ENCODE measurements at places on chromosomes 1 and 21.

DNA sequence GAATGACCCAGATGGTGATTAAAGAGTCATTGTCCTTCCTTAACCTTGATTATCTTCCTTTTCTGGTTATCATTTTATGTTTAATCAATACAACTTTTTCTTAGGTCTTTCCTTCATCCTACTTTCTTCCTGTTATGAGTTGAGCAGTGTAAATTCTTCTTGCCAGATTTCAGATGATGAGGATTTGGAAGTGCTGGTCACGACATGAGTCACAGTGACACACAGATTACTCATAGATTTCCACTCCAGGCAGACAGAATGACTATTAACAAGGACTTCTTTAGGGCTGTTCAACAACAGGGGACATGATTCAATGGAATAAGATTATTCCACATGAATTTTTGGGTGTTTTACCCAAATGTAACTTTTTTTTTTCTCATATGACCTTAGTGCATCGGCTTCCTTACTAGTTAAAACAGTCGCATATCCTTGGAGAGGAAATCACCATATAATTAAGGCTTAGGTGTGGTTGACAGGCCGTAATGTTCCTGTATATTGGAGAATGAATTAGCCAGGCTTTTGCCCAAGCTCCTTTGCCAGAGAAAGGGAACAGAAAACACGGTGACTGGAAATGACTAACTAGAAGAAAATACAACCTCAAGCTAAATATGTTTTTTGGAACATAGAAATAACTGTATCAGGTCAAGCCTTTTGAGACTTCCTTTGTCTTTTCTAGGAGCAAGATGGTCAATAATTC lies 44.2 kb downstream of the PRRX1 start:
- no peak for DNase-seq

DNA sequence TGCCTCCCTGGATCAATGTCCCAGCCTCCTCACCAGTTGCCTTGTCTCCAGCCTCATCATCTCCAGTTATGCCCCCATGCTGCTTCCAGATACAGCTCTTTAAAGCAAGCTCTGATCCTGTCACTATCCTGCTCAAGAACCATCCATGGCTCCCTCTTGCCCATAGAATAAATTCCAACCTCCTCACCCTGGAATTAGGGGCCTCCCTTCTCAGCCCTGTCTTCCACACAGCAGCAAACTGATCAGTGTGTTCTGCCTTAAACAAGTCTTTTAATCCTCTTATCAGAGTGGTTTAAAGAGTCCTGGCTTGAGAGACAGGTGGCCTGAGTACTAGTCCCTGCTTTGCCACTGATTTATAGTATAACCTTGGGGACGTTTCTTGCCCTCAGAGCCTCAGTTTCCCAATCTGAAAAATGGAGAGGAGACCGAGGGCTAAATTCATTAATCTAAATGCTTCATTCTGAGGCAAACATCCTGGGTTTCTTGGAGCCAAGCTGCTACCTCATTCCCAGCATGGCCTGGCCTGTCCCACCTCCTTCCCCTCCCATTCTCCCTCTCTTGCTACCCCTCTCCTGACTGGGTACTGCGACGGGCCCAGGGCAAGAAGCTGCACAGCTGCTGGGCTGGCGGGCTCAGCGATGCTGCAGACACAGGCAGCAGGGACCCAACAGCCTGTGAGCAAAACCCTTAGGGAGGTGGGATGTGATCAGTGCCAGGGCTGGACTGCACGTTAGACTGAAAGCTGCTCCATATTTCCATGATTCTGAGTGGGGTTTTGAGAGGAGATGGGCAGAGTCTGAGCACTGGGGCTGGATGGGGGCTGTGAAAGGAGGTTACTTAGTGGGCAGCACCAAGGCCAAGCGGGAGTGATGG lies 221.4 kb downstream of the PTPRU start:
- DNase-seq = no peak

DNA sequence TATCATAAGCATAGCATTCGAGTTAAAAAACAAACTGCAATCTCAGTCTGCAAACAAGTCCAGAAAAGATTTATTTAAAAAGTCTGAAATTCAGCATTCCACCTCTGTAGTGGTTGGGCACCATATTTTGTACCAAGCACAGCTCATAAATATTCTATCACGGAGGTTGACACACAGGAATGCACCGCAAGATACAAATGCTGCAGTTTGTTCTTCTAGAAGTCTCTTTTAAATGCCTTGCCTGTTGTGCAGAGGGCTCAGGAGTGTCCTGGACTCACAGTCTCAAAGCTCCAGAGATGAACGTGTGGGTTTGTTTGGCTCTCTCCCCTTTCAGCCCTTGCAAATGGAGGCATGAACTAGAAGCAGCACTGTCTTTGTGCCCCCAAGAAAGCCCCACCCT lies 212.4 kb upstream of the USP24 start:
- DNase-seq = no peak

DNA sequence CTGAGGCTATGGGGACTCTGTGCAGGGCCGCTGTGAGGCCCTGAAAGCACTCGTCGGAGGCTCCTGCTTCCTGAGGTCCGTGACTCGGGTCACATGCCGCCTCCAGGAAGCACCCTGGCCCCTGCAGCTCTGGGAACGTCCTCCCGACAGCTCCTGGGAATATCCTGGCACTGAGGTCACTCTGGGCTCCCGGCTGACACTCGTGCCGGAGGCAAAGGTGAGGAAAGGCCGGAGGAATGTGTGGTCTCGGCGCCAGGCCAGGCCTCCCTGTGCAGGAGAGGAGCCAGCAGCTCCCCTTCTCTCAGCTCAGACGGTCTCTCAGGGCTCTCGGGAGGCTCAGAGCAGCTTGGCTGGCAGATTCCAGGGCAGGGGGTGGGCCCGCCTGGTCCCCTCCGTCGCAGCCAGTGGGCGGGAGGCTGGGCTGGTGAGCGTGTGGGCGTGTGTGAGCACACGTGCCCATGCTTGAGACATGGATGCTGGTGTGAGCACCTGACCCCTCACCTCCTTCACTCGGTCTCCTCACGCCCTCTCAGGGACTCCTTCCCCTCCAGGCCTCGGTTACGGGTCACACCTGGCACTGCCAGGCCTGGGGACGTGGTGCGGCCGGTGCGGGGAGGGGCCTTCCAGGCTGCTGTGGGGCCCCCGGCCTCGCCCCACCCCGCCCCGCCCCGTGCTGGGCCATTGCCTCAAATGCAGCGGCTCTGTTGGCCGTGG lies 5.5 kb upstream of the RNF223 start:
- DNase-seq = no peak

DNA sequence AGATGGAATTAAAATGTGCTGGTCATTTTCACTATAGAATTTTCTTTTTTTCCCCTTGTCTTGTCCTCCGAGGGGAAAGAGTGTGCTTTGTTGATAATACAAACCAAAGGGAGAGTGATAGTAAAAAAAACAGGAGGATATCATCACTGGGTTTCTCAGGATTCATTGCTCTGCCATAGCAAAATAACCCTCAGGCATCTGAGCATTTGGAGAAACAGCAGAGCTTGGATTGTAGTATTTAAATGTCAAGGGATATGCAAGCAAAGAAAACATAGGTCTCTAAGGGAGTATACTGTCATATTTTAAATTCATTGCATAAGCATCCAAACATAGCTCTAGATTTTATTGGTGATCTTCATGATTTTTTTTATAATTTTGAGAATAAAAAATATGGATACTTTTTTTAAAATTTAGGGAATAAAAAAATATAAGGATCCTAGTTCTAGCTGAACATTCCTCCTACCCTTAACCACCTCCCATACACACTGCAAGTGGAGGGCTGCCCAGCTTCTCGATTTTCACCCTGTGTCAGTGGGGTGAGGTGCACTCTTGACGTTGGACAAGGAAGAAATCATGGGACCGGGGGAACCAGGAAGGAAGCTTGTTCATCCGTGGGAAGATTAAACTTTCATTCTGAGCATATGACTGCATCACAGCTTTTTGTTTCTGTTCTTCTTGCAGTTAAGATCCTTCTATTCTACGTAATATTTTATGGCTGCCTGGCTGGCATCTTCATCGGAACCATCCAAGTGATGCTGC lies 4.4 kb downstream of the ATP1B1 start:
- no peak for DNase-seq

- DNase-seq = no peak
Measured at GRCh38 chr1:180255536-180256340, 25.7 kb downstream of the LHX4 start.

DNA sequence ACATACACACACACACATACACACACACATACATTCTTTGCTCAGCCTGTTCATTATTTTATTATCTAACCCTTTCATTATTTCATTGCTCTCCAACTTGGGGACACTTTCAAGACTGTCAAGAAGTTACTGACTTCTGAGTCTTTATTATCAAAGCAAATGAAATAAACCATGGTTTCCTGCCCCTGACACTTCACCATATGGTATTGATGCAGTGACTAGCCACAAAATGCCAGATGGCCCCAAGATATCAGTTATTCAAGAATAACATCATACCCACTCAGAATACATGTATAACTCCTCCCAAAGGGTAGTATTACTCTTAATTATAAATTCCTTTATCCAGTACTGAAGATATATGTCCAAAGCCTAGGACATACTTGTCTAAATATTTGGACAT lies 197.3 kb downstream of the MRPL39 start:
- no peak for DNase-seq

DNA sequence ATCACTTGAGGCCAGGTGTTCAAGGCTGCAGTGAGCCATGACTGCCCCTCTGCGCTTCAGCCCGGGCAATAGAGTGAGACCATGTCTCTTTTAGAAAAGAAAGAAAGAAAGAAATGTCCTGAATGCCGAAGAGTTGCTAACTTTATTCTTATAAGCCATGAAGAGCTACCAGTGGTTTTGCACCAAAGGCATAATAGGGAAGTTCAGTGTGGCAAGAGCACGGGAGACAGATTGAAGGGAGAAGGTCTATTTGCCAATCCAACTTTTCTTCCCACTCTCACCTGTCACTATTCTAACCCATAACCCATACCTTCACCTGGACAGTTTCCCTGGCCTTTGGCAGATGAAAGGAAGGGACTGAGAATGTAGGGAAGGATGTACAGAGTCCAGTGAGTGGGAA lies 4.4 kb upstream of the PEA15 start:
- no peak for DNase-seq

GRCh38 chr1:154502066-154502743 lies at the start of the genes SHE and TDRD10:
Gene SHE (minus strand): TSS chr1:154502412. CDS start chr1:154502026, 386 bp downstream.
Gene TDRD10 (plus strand): TSS chr1:154502219. CDS start chr1:154506904, 4,685 bp downstream.
- DNase-seq = no peak

- DNase-seq = no peak
Measured at GRCh38 chr1:22500471-22500870, 48.8 kb downstream of the ZBTB40 start.

DNA sequence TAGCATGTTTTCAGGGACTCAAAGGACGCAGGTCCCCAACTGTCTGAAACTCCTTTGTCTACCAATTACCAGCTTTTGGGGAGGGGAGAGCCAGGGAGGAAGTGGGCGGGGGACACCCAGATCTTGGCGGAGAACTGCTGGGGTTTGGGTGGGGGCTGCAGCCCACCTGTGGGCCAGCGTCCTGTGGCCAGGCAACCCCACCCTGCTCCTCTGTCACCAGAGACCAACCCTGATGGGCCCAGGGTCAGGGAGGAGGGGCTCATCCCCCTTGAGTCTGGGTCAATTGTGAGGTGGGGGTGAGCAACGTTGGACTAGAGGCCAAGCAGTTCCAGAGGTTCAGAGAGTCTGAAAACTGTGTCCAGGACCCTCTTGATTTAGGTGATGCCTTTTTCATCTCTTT lies 96.1 kb upstream of the TARDBP start:
- no peak for DNase-seq

- DNase-seq = no peak
Measured at GRCh38 chr1:162976628-162977027, 92.5 kb upstream of the RGS4 start.

GRCh38 chr1:47181095-47181954 lies 8.5 kb downstream of the PDZK1IP1 start:
- DNase-seq = no peak

GRCh38 chr1:26161415-26162219 lies 2.7 kb downstream of the FAM110D start:
- DNase-seq = no peak

DNA sequence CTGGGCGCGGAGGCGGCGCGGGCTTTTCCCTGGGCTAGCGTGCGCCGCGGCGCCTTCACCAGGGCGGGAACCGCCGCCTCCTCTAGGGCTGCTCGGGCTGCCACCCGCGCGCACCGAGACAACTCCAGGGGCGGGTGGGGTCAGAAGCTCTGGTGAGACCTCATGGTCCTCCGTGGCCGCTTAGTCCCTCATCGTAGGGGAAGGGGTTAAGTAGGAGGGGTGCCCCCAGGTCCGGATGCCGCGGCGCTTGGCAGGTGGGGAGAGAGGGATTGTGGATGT lies 559 bp downstream of the SERTAD4 start:
- no peak for DNase-seq

DNA sequence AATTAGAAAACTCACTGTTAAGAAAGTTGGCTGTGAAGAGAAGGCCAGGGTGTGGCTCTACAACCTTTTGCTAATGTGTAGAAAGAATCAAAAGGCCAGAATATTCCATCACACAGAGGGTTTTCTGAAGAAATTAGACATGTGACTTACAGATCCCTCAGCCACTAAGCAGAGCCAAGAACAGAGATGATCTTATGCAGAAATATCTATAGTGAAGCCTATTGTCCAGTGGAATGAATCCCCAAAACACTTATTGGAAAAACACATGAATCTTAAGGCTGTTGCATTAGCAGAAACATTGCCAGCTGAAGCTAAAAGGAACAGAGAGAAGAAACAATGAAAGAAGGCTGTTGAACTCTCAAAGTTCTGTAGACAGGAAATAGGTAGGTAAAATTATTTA lies 979.2 kb downstream of the MRPL39 start:
- no peak for DNase-seq

GRCh38 chr1:33379631-33380354 lies 51.1 kb downstream of the PHC2 start:
- no peak for DNase-seq

All from activated T-cell treated with anti-CD3 and anti-CD28 coated beads for 1 hour (primary cell).